ENCODE measurements at places on chromosomes 7 and 10.
A peak's percentile ranks its signal among the peaks of the same experiment; 100 is the strongest.

GRCh38 chr7:150990416-150991186, at the start of gene NOS3:
Gene NOS3 (plus strand): TSS chr7:150991017. CDS start chr7:150993804, 2,787 bp downstream.
- no peak for DNase-seq

DNA sequence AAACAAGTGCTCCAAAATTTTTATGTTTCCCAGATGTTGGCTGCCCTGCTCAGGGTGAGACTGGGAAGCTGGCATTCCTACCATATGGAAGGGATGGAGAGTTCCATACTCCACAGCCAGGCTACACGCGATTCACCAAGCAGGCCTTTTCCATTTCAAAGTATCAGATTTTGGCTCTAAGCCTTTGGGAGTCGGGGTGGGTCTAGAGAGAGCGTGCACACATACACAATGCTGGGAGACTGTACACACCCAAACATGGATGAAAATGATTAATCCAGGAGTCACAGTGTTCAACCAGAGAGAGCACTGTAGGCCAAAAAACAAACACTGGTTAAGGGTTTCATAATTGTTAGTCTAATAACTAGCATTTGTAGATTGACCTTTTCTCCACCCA, 295.0 kb downstream of the BICC1 start:
- DNase-seq = no peak

DNA sequence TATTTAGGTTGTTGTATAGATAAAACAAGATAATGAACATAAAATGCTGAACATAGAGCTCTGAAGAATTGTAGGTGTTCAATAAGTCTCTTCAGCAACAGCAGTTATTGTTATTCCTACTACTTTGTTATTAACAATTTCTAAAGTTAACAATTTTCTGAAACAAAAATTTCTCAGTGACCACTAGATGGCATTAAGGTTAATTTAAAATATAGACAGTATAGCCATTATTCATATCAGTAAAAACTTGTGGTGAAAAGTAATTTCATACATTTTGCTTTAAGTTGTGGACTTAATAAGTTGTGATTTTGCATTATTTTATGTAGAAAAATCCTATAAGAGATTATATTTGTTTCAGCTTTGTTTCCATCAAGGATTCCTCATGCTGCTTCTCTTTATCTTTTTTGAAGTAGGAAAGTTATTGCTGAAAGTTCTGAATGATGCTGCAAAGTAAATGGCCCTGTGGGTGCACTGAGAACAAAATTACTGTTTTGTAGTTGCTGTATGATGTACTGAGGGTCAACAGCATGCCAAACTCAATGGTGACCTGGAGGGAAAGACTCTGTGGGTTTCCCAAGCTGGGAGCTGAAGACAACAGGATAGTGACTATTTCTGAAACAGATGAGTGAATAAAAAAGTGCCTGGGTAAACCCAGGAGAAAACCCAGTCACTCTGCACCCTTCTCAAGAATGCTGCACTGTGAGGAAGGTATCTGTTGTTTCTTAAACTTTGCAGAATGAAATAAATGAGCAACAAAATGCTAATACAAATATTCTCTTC, 253.6 kb downstream of the KIF20B start:
- DNase-seq = no peak

- no peak for DNase-seq
Measured at GRCh38 chr10:127276794-127277462, 80.5 kb upstream of the INSYN2A start.

- no peak for DNase-seq
Measured at GRCh38 chr10:118062798-118063238, 16.1 kb upstream of the RAB11FIP2 start.

DNA sequence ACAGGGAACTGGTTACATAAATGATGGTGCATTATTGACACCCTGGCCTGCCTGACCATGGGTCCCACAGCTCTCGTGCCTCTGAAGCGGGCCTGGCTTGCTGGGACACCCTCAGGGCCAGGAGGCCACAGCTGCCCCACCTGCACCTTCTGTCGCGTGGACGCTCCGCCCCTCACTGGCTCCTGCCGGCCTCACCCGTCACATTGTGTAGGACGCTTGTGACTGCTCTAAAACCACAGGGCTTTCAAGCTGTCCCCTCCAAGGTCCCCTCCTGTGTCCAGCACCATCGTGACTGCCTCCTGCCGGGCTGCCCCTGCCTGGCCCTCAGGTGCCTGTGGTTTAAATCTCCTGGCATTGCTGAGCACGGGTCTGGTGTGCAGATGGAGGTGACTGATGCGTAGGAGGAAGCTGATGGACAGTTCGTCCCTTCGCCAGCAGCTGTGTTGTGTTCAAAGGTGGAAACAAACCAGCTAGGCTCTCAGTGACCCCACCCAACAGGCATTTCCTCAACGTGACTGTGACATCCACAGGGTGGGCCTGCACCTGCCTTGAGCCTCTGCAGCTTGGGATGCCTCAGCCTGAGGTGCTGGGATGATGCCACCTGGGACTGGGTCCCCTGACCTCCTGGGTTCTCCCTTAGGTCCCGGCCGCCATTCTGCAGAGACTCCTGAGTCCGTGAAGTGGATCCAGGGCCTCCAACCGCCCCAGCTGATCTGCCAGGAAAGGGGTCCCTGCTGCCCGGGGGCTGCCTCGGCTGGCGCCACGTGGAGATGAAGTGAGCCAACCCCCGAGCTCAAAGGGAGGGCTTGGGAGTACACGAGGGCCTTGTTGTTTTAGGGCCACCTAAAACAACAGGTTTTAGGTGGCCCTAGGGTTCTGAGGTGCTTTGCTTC, 148.5 kb downstream of the WDR37 start:
- no peak for DNase-seq

DNA sequence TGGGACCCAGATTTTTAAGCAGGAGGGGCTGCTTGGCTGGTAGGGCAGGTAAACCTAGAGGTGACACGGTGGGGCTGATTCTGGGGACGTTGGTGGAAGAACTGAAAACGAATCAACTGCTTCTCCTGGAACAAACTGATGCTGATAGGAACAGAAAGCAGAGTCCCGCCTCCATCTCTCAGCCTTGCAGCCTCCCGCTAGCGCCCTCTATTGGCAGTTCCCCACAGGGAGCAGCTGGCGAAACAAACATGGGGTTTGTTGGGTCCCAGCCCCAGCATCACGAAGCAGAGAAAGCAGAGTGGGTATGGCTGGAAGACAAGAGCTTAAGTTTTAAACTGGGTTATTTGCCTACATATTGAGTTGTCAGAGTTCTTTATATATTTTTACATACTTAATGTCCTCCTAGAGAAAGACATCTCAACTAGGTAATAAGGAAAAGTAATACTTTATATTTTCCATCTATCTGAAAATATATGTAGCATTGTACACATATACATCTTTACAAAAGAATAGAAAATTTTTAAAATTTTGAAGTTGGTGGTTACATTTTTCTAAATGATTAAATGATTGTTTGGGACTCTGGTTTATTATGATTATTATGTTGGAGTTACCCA, 42.3 kb upstream of the FOXI2 start:
- DNase-seq = peak; percentile 55

DNA sequence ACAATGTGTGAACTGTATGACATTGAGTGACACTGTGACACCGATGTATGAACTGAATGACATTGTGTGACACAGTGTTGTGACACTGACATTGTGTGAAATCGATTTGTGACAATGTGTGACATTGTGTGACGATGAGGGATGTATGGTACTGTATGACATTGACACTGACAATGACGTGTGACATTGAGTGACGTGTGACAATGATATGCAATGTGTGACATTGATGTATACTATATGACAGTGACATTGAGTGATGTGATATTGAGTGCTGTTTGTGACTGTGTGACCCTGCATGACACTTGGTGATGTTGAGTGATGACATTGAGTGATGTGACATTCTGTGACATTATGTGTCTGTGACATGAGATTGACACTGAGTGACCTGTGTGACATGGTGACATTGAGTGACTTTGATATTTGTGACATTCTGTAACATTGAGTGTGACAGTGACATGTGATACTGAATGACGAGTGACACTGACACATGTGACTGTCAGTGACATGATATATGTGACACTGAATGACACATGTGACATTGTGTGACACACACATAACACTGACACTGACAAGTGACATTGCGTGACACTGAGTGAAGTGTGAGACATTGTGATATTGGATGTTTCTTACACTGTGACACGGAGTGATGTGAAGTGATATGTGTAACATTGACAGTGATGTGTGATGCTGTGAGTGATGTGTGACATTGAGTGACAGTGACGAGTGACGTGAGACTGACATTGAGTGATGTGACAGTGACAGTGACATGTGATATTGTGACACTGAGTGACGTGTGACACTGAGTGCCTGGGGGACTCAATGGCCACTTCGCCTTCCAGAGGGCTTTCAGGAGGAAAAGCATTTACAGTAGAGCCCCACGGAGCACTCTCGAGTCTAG, 167.5 kb downstream of the PRKAG2 start:
- DNase-seq = no peak

GRCh38 chr10:71737001-71737833, 17.6 kb upstream of the C10orf105 start:
- DNase-seq = no peak

- no peak for DNase-seq
Measured at GRCh38 chr10:11720260-11720741, 21.9 kb upstream of the ECHDC3 start.

DNA sequence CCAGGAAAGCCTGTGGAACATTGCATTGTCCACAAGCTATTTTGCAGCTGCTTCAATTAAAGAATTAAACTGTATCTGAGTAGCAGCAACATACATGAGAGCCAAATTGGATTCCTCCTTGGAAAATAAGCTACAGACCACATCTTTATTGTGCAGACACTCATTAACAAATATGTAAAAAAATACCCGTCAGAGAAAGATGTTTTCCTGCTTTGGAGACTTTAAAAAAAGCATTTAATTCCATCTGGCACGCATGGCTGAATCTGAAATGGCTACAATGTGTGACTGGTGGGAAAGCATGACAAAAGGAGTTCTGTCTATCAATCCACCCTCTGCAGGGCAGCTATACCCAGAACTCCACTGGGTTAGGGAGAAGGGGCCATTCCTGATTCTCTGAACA, 73.1 kb upstream of the HPS1 start:
- DNase-seq = no peak

- DNase-seq = no peak
Measured at GRCh38 chr7:92057375-92057774, 76.9 kb downstream of the CYP51A1 start.

DNA sequence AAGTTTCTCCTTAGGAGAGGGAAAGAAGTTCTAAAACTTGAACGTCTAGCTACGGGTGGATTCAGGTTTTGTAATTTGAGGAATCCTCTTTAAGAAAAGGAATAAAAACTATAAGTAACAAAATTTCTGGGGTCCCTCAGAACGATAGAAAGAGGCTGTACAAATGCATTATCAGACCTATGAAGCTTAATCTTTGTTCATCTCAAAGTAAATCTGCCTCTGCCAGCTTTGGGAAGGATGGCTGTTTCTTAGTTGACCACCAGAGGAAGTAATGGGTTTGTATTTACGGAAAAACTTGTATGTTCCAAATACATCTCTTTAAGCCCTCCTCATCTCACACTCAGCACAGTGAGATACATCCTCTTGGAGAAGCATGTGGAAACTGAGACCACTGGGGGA, 864 bp downstream of the PSTK start:
- no peak for DNase-seq

- DNase-seq = no peak
Measured at GRCh38 chr10:107059872-107060271, 104.6 kb downstream of the SORCS1 start.

DNA sequence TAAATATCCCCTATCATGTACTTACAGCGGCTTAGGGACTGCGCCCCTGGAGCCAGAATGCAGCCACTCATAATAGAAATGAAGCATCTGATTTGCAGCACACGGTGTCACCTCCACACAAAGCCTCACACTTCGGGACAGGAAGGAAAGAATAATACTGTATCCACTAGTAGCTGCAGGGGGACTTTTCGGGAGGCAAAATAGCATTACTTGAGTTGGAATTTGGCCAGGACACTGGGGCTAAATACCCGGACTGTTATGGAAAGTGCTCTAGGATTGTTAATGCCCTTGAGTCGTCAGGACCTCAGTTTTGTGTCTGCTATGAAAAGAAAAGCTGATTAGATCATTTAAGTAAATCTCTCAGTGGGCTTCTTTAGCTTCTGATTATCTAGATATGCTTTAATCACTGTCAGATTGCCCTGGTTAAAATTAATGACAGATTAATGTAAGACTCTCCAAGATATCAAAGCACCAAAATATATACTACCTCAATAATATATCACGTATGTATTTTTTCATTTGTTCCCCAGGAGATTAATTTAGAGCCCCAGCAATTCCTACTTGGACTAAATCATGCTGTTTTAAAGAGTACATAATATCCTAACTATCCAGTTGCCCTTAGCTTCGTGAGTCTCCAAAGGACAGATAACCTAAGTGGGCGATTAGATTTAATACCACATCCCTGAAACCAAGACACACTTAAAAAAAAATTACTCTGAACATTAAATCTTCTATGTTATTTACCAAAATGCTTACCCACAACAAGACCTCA, 173.0 kb upstream of the NEBL start:
- no peak for DNase-seq

GRCh38 chr10:2984682-2985081, 82.7 kb upstream of the PFKP start:
- no peak for DNase-seq

- DNase-seq = no peak
Measured at GRCh38 chr7:51261117-51261835, 55.3 kb downstream of the COBL start.

GRCh38 chr10:13943735-13944398, 357.1 kb downstream of the PRPF18 start:
- no peak for DNase-seq

GRCh38 chr7:120014925-120015465, 258.0 kb upstream of the KCND2 start:
- DNase-seq = no peak

DNA sequence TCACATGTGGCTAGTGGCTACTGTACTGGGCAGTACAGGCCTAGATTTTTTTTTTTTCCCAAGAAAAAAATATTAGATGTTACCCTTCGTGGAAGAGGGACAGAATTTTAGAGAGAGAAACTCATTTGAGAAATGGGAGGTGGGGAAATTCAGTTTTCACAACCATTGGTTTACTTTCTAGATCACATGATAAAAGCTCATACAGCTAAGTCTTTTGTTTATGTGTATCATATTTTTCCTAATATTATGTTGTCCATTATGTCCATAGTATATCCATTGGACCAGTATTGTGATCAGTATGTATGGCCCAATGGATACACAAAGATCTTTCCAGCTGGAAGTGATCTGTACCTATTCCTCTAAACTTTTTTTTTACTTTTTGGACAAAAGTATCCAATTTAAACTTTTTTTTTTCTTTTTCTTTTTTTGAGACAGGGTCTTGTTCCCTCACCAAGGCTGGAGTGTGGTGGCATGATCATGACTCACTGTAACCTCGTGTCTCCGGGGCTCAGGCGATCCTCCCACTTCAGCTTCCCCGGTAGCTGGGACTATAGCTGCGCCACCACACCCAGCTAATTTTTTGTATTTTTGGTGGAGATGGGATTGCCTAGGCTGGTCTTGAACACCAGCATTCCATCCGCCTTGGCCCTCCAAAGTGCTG, 4.1 kb downstream of the CALU start:
- DNase-seq = no peak

GRCh38 chr10:54587971-54588370, 213.1 kb downstream of the PCDH15 start:
- DNase-seq = no peak

GRCh38 chr10:29048506-29048905, 240.4 kb upstream of the LYZL1 start:
- DNase-seq = no peak

GRCh38 chr10:126736727-126737126, 66.2 kb upstream of the C10orf90 start:
- no peak for DNase-seq

Measured in stimulated activated CD8-positive, alpha-beta memory T cell treated with anti-CD3 and anti-CD28 coated beads, Interleukin-2, amount 100 ng/mL, for 48 hours (primary cell).